ENCODE measurements at places on chromosomes 7 and 10. TPM values are rescaled to one million over a fixed set of nuclear protein-coding genes. Genes with fewer than 3 reads are reported as not detected.

The SPRN gene
- not detected for total RNA-seq

The SEMA3C gene
- total RNA-seq = 6.6 TPM

The NPFFR1 gene
- total RNA-seq = not detected

The GBX1 gene
- total RNA-seq = not detected

The ASZ1 gene
- total RNA-seq = not detected

The MCM10 gene
- total RNA-seq = 26.1 TPM
